Effector memory CD4-positive, alpha-beta T cell (primary cell): ENCODE measurements at places on chromosomes 7 and 10.

DNA sequence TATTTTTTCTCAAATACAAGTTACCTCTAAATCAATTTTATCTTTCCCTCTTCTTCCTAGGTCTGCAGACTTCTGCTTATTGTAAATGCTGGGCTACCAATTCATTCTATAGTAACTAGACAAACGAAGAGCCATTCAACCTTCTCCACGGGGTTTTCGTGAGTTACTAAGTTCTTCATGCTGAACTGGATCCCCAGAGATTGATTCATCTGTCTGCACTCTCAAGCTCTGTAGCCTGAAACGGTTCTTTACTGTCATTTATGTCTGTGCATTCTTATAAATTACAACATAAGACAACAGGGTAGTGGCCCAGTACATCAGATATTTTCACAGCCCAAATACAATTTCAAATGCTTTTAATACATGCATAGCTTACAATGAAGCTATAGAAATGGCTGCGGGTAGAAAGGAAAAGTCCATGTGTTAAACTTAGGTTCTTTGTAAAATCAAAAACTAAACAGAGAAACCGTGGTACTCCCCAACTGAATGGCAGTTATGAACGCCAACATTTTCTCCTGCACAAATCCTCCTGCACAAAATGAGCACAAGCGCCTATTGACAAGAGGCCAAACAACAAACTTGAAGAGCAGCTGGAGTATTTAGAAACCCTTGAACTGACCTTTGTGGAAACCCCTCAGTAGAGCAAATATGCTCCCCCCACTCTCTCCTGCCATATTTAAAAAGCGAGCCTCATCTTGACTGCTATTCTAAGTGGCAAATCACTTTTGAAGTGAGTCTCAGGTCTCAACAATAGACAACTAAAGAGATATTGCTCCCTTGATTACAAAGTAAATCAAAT is 20.7 kb downstream of the LAMB1 start:
- DNase-seq, result no peak

DNA sequence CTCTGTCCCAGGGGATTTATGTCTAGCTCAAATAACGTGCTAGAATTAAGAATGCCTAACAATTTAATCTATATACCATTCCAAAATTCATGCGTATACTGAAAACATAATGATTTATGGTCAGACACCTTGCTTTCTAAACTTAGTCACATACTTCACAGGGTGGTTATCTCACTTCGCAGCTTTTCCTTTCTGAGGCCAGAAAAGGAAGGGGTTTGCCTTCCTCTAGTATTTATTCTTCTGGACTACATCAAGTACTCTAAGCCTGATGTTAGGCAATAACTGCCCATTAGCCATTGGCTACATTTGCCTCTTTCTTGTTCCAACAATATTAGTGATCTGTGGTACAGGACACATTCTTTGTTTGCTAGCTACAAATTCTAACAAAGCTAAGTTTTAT is 72.6 kb upstream of the FHIP2A start:
- DNase-seq, result no peak

DNA sequence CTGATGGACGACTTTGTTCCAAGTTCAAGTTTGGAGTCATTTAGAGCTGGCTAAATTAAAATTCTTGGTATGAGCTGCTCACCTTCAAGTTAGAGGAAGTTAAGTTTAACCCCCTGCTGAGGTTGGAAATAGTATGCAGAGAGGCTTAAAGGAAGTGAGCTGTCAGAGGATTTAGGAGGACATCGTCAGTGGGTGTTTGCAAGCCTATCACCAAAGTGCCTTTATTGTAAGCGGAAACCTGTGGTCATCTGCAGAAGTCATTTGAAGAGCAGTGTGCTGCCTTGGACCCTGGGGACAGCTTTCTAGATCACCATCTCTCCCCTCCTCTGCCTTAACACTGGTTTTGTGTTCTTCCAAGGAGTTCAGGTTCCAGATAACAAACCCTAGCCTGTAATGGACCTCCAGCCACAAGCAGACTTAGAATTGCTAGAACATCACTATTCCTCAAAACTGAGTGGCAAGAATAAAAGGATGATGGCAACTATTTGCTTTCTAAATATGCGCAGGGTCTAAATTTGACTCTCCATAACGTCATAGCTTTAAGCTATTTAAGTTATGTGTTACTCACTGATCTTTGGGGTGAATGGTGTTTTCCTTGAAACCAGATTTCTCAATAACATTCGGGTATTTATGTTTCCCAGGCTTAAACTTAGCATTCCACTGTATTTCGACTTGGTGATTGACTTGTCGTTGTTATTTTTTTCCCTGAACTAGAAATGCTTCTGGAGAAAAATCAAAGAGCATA is 93.4 kb downstream of the SLC39A12 start:
- DNase-seq, result no peak

- DNase-seq, result no peak
Observed at GRCh38 chr7:142375710-142376313, 118.0 kb upstream of the PRSS58 start.

DNA sequence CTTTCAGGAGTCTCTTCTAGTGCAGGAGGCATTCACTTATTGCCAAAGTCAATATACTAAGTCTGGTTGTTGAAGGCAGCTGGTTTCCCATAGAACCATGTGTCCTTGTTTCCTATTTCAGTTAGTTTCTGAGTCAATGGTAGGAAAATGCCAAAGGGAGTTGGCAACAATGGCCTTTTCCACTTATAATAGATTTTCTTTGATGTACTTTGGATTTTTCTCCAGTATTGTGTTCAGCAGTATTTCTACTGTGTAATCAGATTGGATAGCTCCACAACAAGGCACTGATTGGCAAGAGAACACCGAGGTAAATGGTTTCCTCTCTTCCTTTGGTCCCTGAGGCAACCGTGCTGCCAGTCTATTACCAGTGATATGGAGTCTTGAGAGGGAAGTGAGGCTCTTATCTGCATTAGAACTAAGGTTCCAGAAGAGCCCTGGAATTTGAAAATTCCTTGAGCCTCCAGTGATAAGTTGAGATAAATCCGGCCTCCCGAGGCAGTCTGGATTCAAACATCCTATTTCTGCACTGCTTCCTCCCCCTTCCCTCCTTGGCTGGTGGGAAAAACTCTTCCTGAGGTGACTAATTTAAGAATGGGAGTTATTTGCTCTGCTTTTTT is 7.9 kb upstream of the SEPTIN7 start:
- DNase-seq, result no peak

GRCh38 chr10:122350893-122351292 is 23.6 kb upstream of the PLEKHA1 start:
- no peak for DNase-seq
